ENCODE measurements at places on chromosomes 5 and 9.

DNA sequence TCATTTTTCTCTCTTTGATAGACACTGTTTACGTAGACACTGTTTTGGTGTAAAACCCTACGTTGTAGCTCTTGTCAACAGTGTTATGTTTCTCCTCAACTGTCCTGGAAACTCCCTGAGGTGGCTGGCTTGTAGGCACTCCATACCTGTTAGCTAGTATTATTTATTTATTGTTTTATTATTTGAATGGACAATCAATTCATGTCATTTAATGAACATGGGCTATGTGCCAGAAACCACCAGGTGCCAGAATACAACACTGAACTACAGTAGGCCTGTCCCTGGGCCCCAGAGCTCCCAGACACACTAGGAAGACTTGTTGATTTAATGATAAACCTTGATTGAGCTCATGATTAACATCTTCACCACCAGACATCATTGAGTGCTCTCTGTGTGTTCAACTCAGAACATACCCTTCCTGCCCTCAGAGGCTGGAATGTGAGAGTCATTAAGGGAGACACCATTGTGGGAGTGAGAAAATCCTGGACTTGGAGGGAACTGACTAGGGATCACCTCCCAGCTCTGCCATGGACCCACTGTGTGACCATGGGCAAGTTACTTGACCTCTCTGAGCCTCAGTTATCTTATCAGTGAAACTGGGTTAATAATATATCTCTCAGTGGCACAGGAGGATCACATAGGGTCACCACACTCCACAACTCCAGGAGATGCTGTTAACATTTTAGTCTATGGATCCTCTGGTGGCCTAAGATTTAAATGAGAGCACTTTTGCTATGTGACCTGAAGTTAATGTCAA is 19.2 kb downstream of the IRF1 start:
- H3K4me3 ChIP-seq: no peak overlapping the region
- H3K27me3 ChIP-seq: no peaks in the 10 kb centered on the region
- no peaks in the 10 kb centered on the region for H3K36me3 ChIP-seq
- no peak overlapping the region for H3K27ac ChIP-seq

DNA sequence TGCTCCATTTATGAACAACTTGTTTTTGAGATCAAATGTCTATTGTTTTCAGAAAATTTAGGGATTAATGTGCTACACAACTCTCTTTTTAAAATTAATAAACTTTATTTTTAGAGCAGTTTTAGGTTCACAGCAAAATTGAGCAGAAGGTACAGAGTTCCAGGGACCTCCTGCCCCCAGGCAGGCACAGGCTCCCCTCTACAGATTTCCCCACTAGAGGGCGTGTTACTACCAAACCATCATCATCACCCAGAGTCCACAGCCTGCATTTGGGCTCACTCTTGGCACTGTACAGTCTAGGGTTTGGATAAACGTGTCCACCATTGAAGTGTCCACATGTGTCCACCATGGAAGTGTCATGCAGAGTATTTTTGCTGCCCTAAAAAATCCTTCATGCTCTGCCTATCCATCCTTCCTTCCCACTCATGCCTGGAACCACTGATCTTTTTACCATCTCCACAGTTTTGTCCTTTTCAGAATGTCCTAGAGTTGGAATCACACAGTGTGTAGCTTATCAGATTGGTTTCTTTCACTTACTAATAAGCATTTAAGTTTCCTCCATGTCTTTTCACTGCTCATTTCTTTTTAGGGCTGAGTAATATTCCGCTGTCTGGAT is 61.7 kb downstream of the MRPL36 start:
- no peaks in the 10 kb centered on the region for H3K27me3 ChIP-seq
- peak; percentile 63 for DNase-seq
- no peak overlapping the region for H3K4me3 ChIP-seq
- no peak overlapping the region for H3K27ac ChIP-seq

DNA sequence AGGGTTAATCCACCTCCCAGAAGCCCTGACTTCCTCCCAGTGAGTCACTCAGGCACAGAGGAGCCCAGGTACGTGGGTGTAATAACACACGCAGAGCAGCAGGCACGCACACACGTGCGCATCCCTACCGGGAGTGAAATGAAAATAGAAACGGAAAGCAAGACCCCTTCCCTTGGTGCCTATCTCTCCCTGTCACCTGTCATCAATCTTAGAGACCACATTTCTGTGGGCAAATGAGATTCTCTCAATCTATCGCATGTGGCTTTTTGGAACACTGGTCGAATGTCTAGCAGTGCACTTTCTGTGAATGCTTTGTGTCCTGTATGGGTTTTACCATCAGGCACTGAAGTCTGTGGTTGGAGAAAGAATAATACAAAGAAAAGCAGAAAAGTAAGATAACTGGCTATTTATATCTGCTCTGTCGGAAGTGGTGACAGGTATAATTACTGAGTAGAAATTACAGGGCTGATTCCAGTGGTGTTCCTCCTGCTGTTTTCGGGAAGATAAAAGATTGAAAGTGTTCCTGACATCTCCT is 137.7 kb upstream of the GRIA1 start:
- no peak for DNase-seq
- no peak overlapping the region for H3K4me3 ChIP-seq
- H3K4me1 ChIP-seq: peaks cover 38% of the 10 kb centered on the region
- H3K27ac ChIP-seq: no peak overlapping the region

DNA sequence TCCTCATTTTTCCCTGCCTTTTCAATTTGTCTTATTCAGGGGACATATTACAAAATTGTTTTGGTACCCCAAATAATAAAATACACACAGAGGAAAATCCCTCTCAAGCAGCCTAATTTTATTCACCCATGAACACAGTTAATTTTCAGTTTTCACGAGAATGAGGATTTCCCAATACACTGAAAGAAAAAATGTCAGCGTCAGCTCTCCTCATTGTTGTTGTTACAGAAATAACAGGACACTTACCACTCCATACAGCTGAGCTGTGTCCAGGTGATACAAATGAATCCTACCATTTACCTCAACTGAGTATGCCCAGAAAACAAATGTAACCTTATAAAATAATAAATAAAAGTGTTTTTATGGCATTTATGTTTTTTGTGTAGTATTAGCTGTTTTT is 144.6 kb upstream of the PCA3 start:
- no peak for DNase-seq
- H3K36me3 ChIP-seq: no peaks in the 10 kb centered on the region

DNA sequence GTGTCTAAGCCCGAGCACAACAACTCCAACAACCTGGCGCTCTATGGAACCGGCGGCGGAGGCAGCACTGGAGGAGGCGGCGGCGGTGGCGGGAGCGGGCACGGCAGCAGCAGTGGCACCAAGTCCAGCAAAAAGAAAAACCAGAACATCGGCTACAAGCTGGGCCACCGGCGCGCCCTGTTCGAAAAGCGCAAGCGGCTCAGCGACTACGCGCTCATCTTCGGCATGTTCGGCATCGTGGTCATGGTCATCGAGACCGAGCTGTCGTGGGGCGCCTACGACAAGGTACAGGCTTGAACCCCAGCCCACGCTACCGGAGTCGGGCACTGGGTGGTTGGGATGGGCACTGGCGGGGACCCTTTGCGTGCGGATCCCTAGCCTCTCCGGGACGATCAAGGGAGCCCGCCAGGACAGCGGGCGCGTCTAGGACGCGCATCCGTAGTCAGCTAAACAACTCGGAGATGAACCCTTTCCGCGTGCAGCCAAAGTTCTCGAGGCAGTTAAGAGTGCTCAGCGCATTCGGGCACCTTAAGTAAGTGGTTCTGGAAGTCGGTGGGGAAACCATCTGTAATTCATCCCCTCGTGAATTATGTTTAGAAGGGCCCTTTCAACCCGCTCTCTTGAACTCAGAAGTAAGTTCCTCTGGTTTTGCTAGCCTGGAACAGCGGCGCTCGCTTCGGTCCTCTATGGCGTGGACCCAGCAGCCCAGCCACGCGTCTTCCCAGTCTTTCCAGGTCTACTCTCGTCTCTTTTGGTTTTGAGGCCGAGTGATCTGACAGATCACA is 1.3 kb downstream of the KCNN2 start:
- H3K27me3 ChIP-seq: peaks cover 14% of the 10 kb centered on the region
- H3K27ac ChIP-seq: no peak overlapping the region
- H3K4me3 ChIP-seq: peak overlapping the region; percentile 77
- DNase-seq: peak; percentile 43
